GM20000 (cell line): ENCODE measurements at places on chromosomes 4 and X.
A peak's percentile ranks its signal among the peaks of the same experiment; 100 is the strongest.

GRCh38 chrX:45872480-45872879, 671.8 kb upstream of the DIPK2B start:
- no peak for DNase-seq

- no peak for DNase-seq
These were observed 52.7 kb downstream of the CFAP299 start for GRCh38 chr4:80388284-80388607.

GRCh38 chr4:105936901-105937300, 41.6 kb downstream of the NPNT start:
- DNase-seq = no peak

DNA sequence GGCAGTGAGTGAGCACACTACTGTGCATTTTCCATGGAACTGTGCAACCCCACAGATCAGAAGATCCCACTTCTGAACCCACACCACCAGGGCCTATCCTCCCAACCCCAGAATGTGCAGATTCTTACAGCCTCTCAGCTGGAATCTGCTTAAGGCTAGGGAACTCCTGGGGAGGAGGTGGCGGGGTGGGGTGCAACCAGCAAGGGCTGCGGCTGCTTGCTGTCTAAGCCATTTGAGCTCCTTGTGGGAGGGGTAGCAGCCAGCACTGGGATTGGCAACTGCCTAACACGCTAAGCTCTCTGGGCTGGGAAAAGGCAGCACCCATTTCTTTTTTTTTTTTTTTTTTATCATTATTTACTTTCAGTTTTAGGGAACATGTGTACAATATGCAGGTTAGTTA, 353.3 kb downstream of the RAB28 start:
- no peak for DNase-seq

- peak; percentile 36 for DNase-seq
These were observed 221.7 kb downstream of the APBB2 start for GRCh38 chr4:40992472-40993295.

GRCh38 chr4:8131826-8132225, 26.8 kb downstream of the ABLIM2 start:
- no peak for DNase-seq

DNA sequence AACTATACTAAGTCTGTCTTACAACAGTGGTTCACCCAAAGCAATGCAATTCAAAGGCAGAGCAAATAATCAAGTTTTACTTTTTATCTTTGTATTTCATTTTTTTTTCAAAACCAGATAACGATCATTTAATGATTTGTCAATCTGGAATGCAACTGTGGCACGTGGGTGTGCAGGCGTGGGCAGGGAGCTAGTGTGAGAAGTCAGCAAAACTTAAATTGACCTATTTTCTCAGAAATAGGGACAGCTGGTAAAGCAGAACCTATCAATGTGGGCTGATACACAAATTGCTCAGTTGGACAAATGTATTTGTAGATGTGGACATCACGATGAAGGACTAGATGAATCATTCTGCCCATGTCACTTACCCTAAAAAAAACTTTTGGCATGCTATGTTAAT, 105.6 kb downstream of the CBLL2 start:
- no peak for DNase-seq

DNA sequence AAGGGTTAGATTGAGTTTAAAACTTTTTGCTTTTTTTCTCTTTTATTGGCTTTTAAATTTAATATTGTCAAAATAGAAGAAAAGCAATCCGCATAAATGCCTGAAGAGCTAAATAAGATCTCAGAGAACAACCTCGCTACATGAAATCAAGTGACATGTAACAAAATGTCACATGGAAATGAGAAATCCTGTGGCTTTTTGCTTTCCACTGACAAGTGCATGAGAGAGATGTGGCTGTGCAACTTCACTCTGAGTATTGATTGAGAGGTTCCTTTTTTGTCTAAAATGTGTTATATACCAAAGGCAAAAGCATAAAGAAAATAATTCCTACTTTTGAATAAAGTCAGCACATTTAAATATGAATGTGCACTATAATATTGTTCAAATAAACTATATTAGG, 263.5 kb downstream of the MAPK10 start:
- DNase-seq = no peak

- no peak for DNase-seq
These were observed 94.7 kb upstream of the NAP1L5 start for GRCh38 chr4:88792268-88792781.

DNA sequence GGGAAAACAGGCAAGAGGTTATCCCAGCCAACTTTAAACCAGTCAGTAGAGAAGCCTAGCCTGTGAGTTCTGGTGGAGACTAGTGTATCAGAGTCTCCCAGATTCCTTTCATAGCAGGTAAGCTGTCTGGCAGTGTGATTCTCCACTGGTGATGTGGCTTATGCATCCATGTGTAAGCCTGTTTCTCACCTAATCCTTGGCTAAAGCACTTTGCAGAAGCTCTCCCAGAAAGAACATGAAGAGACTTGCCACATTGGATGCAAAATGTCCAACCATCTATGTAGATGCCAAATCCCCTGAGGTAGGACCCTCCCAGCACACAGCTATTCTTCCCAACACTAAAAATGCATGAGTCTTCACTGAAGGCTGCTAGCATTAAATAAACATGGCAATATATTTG, 111.7 kb downstream of the CHRNA9 start:
- no peak for DNase-seq

GRCh38 chr4:53307819-53308780, 57.8 kb downstream of the SCFD2 start:
- DNase-seq = no peak

DNA sequence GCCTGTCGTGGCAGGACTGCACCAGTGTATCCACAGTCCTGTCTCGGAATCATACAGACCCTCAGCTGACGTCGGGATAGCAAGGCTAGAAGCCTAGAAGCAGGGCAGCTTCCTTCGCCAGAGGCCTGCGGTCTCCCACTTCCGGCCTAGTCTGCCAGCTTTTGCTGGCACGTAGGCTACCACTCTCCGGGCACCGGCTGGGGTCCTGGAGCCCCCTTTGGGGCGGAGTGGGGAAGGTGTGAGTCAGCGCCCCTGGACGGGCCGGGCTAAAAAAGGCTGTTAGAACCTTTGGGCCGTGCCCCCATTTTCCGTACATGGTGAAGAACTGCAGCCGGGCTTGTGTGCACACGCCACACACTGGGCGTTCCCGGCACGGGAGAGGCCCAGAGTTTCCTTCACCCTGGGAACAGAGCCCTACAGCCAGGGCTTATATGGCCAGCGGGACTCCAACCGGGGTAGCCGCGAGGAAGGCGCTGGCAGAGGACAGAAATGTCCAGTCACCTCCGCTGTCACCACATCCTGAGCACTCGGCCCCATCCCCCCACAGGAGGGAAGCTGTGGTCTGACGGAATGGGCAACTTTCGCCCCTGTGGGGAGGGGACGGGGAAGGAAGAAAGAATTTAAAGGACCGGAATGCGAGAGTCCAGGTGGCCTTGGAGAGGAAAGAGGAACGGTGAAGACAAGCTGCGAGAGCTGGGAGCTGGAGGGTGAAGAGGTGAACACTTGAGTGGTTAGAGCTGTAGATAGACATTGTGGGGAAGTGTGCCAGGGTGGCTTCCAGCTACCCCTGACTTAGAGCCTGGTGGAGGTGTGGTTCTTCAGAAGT, 4.6 kb downstream of the MAGIX start:
- DNase-seq = no peak

GRCh38 chr4:33883111-33883510, 2361.2 kb downstream of the ARAP2 start:
- DNase-seq = no peak

- no peak for DNase-seq
These were observed 99.3 kb downstream of the AMMECR1 start for GRCh38 chrX:110218591-110218990.

DNA sequence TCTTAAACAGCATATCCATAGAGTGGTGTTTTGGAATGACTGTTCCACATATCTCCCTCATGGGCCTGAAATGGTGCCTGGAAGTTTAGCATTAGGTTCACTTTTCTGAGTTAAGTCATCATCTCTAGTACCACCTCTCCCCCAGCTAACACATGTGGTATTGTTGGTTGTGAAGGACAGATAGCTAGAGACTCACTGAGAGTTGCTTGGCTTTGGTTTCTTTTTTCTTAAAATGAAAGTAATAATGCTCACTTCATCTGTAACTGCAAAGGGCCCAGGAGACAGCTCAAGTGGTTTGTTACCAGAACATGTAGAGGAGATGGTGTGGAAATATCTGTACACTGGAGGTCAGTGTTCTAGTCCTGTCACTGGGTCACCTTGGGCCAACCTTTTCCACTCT, 90.9 kb downstream of the EFNB1 start:
- DNase-seq = no peak

DNA sequence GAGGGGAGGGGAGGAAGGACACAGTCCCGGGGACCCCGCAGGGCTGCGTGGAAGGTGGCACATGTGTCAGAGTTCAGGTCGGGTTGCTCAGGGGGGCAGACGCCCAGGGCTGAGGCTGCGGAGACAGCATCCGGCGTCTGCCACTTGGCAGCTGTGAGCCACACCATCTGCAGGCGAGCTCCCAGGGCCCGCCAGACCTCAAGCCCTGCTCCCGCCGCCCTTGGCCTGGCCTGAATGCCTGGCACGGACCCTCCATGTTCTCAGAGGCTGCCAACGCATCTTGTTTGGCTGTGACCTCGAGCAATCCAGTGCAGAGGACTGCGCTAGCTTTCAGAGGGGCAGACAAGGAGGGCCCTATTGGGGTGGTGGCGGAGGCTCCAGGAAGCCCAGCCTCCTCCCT, 5.1 kb downstream of the BGN start:
- DNase-seq = no peak

- DNase-seq = peak; percentile 52
These were observed at the start of gene DACH2 for GRCh38 chrX:86148024-86148511. Gene DACH2 (plus strand): TSS chrX:86148451.

GRCh38 chr4:105352826-105353225, 121.0 kb downstream of the PPA2 start:
- DNase-seq = peak; percentile 14

DNA sequence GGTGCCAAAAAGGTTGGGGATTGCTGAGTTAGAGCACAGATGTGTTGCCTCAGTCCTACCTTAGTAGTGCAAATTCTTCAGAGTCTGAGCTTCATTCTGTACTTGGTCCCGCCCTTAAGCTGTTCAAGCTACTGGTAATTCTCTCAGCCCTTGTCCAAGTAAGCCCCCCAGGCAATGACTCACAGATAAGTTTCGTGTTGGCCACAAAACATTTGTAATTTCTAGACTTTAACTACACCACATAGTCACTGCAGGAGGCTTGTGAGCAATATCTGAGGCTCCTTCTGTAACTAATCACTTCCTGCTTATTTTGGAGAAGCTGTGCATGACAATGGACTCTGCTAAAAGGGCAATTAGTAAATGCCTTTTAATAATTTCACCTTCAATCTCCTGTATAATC, 1420.5 kb downstream of the PCDH7 start:
- DNase-seq = no peak

GRCh38 chr4:84803720-84804119, 162.8 kb downstream of the WDFY3 start:
- DNase-seq = no peak

DNA sequence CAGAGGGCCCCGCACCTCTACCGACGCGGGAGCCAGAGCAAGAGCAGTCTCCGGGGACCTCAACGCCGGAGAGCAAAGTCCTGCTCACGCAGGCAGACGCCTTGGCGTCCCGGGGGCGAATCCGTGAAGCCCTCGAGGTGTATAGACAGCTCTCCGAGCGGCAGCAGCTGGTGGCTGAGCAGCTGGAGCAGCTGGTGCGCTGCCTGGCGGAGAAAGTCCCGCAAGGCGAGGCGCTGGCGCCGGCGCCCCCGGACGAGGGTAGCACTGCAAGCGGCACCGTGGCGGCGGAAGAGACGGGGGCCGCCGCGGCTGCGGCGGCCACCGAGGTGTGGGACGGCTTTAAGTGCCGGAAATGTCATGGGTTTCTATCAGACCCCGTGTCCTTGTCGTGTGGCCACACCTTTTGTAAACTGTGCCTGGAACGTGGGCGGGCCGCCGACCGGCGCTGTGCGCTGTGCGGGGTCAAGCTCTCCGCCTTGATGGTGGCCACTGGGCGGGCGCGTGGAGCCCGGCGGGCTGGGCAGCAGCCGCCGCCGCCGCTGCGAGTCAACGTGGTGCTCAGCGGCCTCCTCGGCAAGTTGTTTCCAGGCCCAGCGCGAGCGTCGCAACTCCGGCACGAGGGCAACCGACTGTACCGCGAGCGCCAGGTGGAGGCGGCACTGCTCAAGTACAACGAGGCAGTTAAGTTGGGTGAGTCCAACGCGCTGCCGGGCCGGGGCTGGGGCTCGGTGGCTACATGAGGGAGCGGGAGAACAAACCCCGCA, 672 bp downstream of the LONRF3 start:
- peak; percentile 50 for DNase-seq

- DNase-seq = no peak
These were observed 58.6 kb upstream of the ETNPPL start for GRCh38 chr4:108821351-108821930.

GRCh38 chr4:77930876-77931275, 68.2 kb downstream of the MRPL1 start:
- DNase-seq = no peak

DNA sequence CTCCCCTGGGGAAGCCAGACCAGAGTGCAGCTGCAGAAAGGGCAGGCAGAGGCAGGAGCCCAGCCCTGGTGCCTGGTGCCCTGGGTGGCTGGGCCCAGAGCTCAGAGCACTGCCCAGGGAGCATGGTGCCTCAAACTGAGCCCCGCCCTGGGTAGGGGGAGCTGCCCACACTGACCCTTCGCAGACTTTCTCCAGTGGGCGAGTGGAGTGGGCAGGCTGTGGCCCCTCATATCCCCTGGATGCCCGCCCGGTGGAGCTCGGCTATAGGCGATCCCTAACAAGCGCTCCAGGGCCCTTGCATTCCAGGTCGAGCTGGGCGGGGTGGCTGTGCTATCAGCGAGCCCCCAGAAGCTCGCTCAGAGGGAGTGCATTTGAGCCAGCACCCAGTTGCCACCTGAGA, 17.1 kb upstream of the ADRA2C start:
- DNase-seq = no peak

GRCh38 chr4:48090621-48091020, 43.4 kb downstream of the TXK start:
- DNase-seq = no peak

- no peak for DNase-seq
These were observed 176.9 kb upstream of the PPP1R2C start for GRCh38 chrX:42954880-42955279.
